ENCODE measurements at places on chromosomes 1 and 21.
A peak's percentile ranks its signal among the peaks of the same experiment; 100 is the strongest.

DNA sequence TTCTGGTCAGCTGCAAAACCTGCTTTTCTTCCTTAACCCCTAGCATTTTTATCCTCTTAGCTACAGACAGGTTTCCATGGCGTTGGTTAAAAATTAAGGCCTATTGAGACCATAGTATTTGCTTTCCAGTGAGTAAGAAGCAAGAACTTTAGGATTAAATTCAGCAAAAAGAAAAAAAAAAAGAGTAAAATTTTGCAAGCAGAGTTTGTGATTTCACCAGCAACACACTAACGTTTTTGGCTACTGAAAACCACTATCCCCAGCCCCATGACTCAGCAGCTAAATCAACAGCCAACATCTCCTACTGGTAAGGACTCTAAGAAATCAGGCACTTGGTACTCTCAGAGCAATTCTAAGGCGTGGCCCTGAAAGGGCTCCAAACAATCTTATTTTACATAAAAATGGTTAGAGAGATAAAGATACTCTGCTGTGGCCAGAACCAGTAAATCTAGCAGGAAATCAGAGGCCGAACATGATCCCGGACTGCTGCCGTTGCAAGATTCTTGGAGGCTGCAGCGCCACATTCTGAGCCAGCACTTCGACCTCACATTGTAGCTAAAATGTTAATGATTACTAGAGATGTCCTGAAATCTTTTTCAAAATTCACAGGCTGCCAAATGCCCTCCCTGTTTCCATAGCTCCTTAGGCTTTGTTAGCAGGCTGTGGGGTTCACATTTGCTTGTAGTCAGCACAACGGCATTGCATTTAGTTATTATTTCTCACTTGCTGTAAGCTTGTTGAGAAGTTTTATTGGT is 1.6 kb upstream of the ENO1 start:
- peak; percentile 96 for DNase-seq

GRCh38 chr1:66944330-66945274 is 19.8 kb downstream of the MIER1 start:
- peak; percentile 93 for DNase-seq

GRCh38 chr1:193355178-193355577 is 168.8 kb upstream of the B3GALT2 start:
- DNase-seq = peak; percentile 41

DNA sequence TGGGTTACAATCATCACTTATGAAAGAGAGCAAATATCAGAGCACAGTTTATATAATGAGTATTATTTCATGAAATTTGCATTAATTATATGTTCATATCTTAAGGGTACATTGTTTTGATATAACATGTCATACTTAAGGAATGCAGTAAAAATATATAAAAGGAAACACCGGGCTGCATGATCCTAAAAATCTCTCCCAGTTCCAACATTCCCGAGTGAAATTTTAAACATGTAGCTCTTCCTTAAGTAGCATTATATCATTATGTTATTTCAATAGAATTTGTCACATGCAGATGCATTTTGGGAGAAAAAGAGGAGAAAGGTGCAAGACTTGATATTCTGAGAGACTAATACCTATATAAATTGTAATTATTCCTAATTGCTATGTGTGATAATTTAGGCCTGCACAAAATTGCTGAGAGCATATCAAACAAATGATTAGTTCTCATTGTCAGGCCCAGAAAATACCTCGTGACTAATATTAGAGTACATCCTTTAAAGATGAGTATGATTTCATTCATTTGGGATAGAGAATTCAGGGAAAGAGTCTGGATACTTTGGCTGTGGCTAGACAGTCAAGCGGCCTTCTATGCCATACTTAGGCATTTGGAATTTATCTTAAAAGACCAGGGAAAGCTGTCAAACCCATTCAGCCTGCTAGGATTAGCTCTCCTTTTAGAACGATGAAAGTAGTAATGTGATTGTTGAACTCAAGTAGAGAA is 86.8 kb downstream of the ADGRL2 start:
- no peak for DNase-seq

GRCh38 chr21:32096411-32096810 is 182.4 kb downstream of the MIS18A start:
- DNase-seq = no peak

DNA sequence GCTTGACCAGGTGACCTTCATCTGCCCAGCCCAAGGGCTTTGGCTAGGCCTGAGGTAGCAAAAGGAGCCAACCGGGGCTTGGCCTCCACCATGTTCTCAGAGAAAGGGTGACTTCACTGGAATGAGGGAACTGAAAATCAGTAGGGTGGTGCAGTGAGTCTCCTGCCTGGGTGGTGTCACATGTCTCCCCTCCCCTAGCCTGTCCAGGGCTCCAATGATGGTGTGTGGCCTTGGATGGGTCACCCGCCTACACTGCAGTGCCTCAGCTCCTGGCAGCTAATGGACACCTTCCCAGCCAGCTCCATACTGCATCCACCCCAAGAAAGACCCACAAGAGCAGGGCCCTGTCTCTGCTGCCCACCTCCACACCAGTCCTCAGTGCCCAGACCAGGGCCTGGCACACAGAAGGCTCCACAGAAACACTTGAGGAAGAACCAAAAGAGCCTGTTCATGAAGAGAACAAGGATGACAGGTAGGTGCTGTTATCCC is 678.7 kb downstream of the MATN1 start:
- no peak for DNase-seq

DNA sequence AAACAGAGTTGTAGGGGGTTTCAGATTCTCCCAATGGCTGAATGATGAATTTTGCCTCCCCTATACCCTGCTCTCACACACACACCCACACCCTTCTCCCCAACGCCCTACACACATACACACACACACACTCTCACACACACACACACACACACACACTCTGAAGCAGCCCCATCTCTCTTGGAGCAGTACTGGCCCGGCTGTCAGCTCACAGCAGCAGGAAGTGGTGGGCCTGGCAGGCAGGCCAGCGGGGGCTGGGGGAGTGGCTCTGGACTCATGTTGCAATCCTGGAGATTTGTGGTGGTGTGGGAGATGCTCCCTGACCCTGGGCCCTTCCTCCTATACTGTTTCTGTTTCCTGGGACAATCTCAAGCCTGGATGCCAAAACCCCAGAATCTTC is 2.2 kb downstream of the IKBKE start:
- peak; percentile 89 for DNase-seq

DNA sequence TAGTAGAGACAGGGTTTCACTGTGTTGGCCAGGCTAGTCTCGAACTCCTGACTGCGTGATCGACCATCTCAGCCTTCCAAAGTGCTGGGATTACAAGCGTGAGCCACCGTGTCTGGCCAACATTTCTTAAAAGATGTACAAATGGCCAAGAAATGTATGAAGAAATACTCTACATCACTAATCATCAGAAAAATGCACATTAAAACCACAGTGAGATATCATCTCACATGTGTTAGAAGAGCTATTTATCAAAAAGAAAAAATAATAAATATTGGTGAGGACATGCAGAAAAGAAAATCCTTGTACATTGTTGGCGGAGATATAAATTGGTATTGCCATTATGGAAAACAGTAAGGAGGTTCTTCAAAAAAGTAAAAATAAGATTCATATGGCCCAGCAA is 33.6 kb upstream of the TNFSF18 start:
- no peak for DNase-seq

- no peak for DNase-seq
Measured at GRCh38 chr1:34879230-34879629, 19.7 kb upstream of the SMIM12 start.

GRCh38 chr1:57279909-57280666 is 143.8 kb downstream of the DAB1 start:
- no peak for DNase-seq

DNA sequence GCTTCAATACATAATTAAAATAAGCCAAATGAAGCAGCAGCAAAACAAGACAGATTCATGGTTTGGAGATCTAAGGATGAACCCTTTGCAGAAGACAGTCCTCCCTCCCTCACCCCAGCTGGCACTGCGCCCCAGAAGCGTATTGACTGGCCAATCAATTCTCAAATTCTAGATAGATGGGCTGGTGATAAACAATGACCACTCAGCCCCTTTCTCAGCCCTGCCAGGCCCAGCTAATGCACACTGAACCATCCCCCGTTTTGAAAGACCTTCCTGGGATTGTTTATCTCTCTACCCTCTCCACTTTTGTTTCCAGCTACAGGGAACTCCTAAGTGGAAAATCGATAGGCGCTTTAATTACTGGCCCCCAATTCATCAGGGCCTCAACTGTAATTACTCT is 29.0 kb downstream of the TNR start:
- no peak for DNase-seq

- DNase-seq = no peak
Measured at GRCh38 chr1:7278045-7278444, 492.8 kb downstream of the CAMTA1 start.

DNA sequence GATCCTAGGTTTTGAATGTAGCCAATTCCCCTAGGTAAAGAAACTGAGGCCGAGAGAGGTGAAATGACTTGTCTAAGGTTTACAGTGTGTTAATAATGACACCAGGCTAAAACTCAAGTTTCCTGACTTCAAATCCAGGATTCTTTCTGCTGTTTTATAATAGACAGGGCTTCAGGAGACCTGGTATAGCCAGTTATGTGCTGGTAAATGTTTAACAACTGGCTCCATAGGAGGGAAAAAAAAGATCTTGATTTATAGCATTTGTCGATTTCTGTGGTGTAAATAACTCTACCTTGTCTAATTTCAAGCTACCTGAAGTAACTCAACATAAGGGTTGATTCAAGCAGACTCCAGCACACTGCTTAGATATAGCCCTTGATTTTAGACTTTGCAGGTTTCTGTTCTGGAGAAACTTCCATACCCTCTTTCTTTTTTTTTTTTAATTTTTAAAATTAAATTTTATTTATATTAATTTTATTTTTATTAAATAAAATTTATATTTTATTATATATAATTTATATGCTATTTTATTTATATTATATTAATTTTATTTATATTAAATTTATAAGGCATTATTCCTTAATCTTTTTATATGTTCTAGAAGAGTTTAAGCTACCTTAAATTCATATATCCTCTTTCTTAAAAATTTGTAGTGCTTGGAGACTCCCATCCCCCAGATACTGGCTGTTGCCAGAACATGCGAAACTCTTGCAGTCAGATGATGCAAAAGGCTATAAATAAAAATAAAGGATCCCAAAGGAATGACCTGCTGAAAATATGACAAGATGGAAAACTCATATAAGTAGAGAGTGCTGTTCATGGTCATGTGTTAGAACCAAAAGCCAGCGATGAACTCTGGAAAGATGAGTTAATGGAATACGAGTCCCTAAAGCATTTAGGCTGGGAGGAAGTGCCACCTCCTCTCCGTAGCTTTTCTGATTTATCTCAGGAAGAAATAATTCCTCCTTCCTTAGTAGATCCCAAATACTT is 35.4 kb upstream of the SRSF10 start:
- DNase-seq = peak; percentile 34

- DNase-seq = no peak
Measured at GRCh38 chr21:31075848-31076247, 37.6 kb upstream of the KRTAP19-8 start.

DNA sequence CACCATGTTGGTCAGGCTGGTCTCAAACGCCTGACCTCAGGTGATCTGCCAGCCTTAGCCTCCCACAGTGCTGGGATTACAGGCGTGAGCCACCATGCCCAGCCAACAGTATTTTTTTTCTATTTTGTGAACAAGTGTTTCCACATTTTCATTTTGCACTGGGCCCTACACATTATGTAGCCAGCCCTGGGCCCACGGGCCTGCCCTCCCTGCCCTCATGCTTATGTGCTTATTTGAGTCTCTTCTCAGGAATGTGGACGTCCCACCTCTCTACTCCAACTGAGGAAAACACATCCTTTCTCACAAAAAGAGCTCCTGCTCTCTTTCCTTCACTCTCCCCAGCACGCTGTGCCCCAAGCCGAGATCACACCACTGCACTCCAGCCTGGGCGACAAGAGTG is 13.5 kb upstream of the ZBED6 start:
- DNase-seq = no peak

DNA sequence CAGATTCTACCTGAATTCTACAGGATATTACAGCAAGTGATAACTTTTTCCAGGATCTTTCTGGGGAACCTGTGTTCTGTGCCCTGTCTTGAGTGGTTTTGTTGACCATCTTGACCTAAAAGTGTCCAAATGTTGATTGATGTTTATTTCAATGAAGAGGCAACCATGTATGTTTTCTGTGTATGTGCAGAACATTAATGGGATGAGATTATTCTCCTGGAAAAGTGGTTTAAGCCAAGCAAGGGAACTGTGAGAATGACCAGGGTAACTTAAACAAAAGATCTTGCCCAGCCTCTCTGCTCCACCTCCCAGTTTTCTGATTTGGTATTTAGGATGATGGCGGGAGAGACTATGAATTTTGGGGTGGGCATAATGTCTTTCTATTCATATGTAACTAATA is 1.0 kb upstream of the SAMD13 start:
- no peak for DNase-seq

- DNase-seq = peak; percentile 14
Measured at GRCh38 chr1:246265481-246265880, 241.6 kb downstream of the SMYD3 start.

- no peak for DNase-seq
Measured at GRCh38 chr1:61295818-61296537, 213.6 kb downstream of the NFIA start.

GRCh38 chr1:229537894-229538293 is 20.6 kb downstream of the ABCB10 start:
- DNase-seq = no peak

DNA sequence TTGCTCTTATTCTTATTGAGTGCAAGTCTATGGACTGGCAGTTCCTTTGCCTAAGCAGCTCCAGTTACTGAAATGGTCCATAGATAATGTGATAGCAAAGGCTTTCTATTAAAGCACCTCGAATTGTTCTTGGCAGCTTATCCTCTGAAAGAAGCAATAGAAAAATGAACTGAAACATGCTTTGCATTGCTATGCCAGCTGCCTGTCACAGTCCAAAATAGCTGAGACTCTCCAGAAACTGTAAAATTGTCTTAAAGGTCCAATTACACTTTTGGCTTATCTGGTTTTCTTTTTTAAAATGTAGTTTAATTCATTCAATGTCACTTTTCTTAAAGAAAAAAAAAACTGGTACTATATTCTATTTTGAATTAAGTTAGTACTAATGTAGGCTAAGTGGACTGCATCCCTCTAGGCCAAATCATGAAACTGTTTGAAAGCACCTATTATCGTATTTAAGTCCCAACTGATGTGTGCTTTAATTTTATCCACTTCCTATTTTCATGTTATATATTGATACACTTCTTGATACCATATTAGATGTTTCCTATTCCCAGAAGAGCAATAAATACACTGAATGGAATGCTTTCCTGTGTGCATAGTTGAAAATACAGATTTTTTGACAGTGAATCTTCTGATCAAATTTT is 208.0 kb upstream of the DEPDC1 start:
- no peak for DNase-seq

- DNase-seq = no peak
Measured at GRCh38 chr21:37932936-37933335, 16.7 kb upstream of the KCNJ6 start.

- no peak for DNase-seq
Measured at GRCh38 chr1:222970711-222971110, 155.9 kb downstream of the DISP1 start.

GRCh38 chr1:246544001-246544400 is 22.1 kb downstream of the TFB2M start:
- DNase-seq = no peak

GRCh38 chr1:42043182-42043581 is 110.0 kb upstream of the GUCA2B start:
- DNase-seq = no peak

All from foreskin fibroblast (primary cell).